Esophagus muscularis mucosa (tissue), 4 donors: ENCODE measurements at places on chromosomes 2 and 18. TPM values are rescaled to one million over a fixed set of nuclear protein-coding genes. Genes with fewer than 3 reads are reported as not detected.

Gene GPR35
- total RNA-seq: 4.0 TPM

Gene CD8B2
- 0.13 TPM for total RNA-seq

Gene CKAP2L
- total RNA-seq: 1.5 TPM

Gene SLC9A4
- total RNA-seq: not detected

Gene AQP12B
- total RNA-seq: not detected

Gene ANKRD30B
- total RNA-seq: not detected

Gene ZNF385B
- 5.0 TPM for total RNA-seq

Gene ZNF2
- total RNA-seq: 6.4 TPM

DNA sequence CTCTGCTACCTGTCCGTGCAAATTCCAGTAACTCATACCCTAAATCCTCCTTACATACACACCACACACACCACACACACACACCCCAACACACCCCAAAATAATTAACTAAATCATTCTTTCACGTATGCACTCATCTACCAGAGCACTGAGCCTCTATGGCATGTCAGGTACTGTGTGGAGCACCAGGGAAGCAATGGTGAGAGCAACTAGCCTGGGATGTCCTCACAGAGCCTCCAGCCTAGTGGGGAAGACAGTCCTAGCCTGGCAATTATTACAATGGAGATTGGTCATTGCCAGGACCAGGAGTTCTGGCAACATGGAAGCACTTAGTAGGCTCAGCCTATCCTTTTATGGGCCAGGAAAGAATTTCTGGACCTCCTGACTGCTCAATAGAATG is 72.7 kb upstream of the LCLAT1 start:
- no peak for DNase-seq
- H3K36me3 ChIP-seq: no peaks in the 10 kb centered on the region
- H3K4me1 ChIP-seq: peaks cover 6% of the 10 kb centered on the region

GRCh38 chr2:238939521-238940403 is 91.9 kb downstream of the TWIST2 start:
- H3K4me3 ChIP-seq: no peak overlapping the region
- DNase-seq: peak; percentile 85
- no peaks in the 10 kb centered on the region for H3K36me3 ChIP-seq

DNA sequence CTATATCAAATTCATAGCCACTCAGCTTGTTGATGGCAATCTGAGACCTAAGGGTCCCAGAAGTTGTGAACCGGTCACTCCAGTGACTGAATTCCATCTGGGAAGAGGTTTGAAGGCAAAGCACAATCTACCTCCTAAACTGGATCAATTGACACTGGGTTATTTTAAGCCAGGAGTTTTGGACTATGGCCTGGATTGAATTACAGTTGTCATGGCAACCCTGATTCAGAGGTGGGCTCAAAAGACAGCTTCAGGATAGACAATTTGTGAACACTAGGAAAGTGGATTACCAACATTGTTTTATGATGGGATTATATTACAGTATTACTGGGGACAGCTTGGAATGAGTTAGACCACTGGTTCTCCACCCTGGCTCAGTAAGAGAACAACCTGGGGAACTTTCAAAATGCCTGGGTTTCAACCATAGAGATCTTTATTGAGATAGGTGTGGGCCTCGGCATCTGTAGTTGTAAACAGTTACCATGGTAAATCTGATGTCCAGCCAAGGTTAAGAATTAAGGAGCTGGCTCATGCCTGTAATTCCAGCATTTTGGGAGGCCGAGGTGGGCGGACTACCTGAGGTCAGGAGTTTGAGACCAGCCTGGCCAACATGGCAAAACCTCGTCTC is 58.8 kb downstream of the MFSD6 start:
- no peaks in the 10 kb centered on the region for H3K36me3 ChIP-seq
- DNase-seq: no peak
- H3K4me3 ChIP-seq: no peak overlapping the region
- peak overlapping the region; percentile 89 for H3K27ac ChIP-seq
- H3K27me3 ChIP-seq: no peaks in the 10 kb centered on the region

DNA sequence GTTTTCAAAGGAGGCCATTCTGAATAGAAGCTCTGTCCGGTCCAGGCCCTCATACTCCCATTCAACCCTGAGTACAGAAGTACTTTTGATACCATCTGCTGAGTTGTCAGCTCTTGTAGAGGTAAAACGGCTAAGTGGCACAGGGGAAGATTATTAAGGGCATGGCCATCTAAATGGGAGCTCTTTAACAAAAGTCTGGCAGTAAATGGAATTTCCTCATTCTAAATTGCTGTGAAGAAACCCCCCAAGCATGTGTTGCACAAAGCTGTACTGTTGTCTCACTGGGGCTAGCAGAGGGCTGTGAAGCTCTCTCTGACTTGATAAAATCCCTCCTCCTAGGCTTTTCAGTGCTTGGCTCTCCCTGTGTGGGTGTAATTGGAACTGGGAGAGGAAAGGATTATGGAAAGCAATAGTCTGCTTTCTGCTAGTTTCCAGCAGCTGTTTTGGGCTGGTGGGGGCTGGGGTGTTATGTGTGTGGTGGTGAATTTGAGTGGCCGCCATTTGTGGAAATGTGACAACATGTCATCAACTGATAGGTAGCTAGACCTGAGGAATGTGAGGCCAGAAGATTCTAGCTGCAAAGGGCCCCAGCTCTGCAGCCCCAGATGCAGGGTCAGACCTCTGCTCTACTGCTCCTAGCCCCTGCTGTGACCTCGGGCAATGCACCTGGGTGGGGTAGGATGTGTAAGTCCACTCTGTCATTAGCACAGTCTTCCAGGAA is 65.1 kb downstream of the MAP4K4 start:
- H3K27me3 ChIP-seq: no peaks in the 10 kb centered on the region
- H3K27ac ChIP-seq: no peak overlapping the region
- no peak overlapping the region for H3K4me3 ChIP-seq
- no peaks in the 10 kb centered on the region for H3K36me3 ChIP-seq
- H3K4me1 ChIP-seq: peaks cover 71% of the 10 kb centered on the region

GRCh38 chr18:8785855-8786482 is 80.6 kb downstream of the MTCL1 start:
- no peak for DNase-seq
- peaks cover 17% of the 10 kb centered on the region for H3K4me1 ChIP-seq
- H3K36me3 ChIP-seq: peaks cover 40% of the 10 kb centered on the region
- no peak overlapping the region for H3K4me3 ChIP-seq
- no peak overlapping the region for H3K27ac ChIP-seq

DNA sequence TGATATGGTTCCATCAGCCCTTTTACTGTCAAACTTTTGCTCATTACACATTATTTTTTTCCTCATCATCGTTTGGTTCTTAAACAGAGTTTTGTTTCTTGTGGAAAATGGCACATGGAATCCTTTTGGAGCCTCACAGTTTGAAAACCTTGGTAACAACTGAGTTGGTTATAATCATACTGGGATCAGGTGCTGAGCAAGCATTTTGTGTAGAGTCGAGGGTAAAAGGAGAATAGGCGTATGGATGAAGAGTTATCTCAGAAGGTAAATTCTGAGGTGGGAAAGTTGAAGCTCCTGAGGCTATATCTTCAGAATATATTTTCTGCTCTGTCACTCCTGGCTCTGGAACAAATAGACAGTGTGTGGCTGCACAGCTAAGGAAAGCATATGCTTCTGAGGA is 274.0 kb upstream of the DSEL start:
- H3K36me3 ChIP-seq: no peaks in the 10 kb centered on the region
- DNase-seq: no peak

GRCh38 chr2:119718501-119719260 is 39.7 kb downstream of the TMEM177 start:
- DNase-seq: no peak
- H3K4me1 ChIP-seq: no peaks in the 10 kb centered on the region
- no peaks in the 10 kb centered on the region for H3K27me3 ChIP-seq
- H3K36me3 ChIP-seq: no peaks in the 10 kb centered on the region

GRCh38 chr18:75205514-75206132 is 3.3 kb downstream of the PTGR3 start:
- peak overlapping the region; percentile 96 for H3K4me3 ChIP-seq
- DNase-seq: peak; percentile 68
- H3K4me1 ChIP-seq: peaks cover 43% of the 10 kb centered on the region
- H3K27me3 ChIP-seq: no peaks in the 10 kb centered on the region
- H3K27ac ChIP-seq: peak overlapping the region; percentile 97

DNA sequence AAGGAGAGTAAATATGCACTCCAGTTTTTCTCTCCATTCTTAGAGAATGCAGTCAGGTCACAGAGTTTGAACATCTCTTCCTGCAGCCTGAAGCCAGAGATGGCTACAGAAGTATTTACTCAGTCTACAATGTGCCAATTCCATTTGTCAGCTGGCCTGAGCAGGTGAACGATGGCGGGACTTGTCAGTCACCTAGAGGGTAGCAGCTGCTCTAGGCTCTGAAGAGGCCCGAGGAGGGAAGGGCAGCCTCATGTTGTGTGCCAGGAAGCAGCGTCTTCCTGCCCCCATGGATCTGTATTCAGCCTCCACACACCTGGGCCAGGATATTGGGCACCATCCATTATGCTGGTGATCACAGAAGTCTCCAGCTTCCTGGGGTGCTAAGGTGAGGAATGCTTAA is 316.7 kb upstream of the CHAC2 start:
- no peaks in the 10 kb centered on the region for H3K36me3 ChIP-seq
- no peak for DNase-seq
- H3K4me1 ChIP-seq: peaks cover 36% of the 10 kb centered on the region
- H3K27me3 ChIP-seq: no peaks in the 10 kb centered on the region
- H3K4me3 ChIP-seq: no peak overlapping the region
- no peak overlapping the region for H3K27ac ChIP-seq

DNA sequence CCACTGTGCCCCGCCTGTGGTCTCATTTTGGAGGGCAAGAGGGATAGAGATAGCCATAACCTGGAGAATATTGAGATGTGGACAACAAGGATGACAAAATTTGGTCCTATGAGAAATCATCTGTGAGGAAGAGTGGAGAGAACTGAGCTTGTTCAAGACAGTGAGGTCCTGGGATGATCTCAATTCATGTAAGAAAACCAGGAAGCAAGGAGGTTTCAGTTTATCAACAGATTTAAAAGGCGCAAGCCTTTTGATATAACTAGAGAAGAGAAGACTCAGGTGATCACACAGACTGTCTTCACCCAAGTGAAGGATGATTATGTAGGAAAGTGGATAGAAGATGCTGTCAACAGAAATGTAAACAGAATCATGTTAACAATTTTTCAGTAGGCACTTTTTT is 39.1 kb downstream of the PCBP1 start:
- peaks cover 31% of the 10 kb centered on the region for H3K4me1 ChIP-seq
- H3K27me3 ChIP-seq: no peaks in the 10 kb centered on the region
- DNase-seq: no peak
- no peak overlapping the region for H3K4me3 ChIP-seq

GRCh38 chr18:23648940-23649607 is 13.6 kb downstream of the ANKRD29 start:
- peaks cover 6% of the 10 kb centered on the region for H3K4me1 ChIP-seq
- no peak overlapping the region for H3K4me3 ChIP-seq
- DNase-seq: no peak

DNA sequence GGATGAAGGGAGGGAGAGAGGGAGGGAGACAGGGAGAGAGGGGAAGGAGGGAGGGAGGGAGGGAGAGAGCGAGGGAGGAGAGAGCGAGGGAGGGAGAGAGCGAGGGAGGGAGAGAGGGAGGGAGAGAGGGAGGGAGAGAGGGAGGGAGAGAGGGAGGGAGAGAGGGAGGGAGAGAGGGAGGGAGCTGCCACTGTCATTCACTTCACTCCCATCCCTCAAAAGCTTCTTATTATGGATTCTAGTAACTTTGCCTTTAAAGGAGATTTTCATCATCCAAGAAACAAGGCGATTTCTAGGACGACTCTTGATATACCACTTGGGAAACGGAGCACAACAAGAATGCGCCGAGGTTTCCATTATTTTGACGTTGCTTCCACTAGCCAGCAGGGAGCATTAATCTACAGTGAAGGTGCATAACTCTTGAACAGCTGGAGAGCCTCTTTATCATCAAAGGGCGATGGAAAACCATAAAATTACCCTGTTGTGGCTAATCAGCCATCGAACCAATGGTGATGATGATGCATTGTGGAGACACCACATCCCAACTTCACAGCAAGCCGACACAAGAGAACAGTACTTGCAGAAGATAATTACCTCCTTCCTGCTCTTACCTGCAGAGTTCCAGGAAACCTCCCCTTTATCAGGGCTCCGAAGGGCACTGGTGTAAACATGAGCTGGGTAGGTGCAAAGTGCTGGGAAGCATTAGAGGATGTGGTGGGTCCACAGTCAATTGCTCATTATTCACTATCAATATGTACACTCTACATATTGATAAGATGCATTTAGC is 130.5 kb downstream of the EIPR1 start:
- H3K4me3 ChIP-seq: no peak overlapping the region
- DNase-seq: no peak
- no peaks in the 10 kb centered on the region for H3K4me1 ChIP-seq
- H3K27ac ChIP-seq: no peak overlapping the region
- H3K36me3 ChIP-seq: peaks cover 4% of the 10 kb centered on the region
- H3K27me3 ChIP-seq: no peaks in the 10 kb centered on the region

- no peak overlapping the region for H3K27ac ChIP-seq
- no peaks in the 10 kb centered on the region for H3K36me3 ChIP-seq
- no peak for DNase-seq
These were observed 78.8 kb upstream of the SMAD2 start for GRCh38 chr18:48009116-48009745.

DNA sequence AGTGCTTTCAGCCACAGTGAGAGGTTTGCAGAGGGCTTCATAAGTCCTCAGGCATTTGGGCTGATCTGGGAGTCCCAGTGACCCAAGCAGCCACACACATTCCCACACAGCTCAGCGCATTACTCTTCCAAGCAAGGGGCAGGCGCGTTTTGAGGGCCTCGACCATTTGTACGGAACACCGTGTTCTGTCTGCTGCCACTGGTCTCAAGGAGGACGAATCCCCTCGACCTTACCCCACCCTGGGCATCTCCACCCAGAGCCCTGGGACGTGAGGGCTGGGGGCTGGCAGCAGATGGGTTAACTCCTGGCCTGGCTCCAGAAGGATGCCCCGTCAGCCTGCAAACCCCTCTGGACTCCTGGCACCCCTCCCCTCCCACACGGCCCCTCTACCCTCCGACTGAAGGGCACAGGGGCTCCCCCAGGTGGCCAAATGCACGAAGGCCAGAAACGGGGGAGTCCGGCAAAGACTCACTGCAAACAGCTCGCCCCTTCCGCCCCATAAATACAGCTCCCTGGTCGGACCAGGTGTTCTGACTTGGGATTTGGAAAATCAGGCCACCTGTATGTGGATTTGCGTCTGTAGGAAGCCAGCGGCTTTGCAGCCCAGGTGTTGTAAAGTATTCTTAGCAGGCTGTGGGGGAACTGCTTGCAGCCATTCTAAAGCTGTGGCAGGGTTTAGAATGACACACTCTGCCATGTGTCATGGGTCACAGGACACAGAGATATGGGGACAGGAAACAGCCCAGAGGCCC is 33.6 kb upstream of the PTMA start:
- peak overlapping the region; percentile 82 for H3K27ac ChIP-seq
- no peaks in the 10 kb centered on the region for H3K27me3 ChIP-seq
- no peak for DNase-seq
- no peaks in the 10 kb centered on the region for H3K36me3 ChIP-seq
- H3K4me1 ChIP-seq: peaks cover 61% of the 10 kb centered on the region

DNA sequence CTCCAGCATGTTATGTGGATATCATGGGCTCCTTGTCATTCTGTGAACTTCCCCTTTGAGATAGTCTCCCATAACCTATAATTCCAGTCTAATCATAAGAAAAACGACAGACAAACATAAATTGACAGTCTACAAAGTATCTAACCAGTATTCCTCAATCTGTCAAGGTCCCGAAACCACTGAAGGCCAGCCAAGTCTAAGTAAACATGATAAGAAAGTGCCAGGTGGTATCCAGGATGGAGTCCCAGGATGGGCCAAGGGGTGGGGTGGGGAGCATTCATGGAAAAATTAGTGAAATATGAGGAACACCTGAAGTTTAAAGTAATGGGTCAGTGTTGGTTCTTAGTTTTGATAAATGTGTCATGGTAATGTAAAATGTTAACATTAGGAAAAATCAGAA is 355.5 kb downstream of the DPP10 start:
- H3K4me3 ChIP-seq: no peak overlapping the region
- no peaks in the 10 kb centered on the region for H3K36me3 ChIP-seq
- H3K4me1 ChIP-seq: no peaks in the 10 kb centered on the region
- H3K27me3 ChIP-seq: no peaks in the 10 kb centered on the region
- no peak for DNase-seq
